SIG-M5 (cell line): ENCODE measurements at places on chromosomes 3 and 15.

- DNase-seq = no peak
These were observed 275.7 kb upstream of the CTNNB1 start for GRCh38 chr3:40923651-40924050.

DNA sequence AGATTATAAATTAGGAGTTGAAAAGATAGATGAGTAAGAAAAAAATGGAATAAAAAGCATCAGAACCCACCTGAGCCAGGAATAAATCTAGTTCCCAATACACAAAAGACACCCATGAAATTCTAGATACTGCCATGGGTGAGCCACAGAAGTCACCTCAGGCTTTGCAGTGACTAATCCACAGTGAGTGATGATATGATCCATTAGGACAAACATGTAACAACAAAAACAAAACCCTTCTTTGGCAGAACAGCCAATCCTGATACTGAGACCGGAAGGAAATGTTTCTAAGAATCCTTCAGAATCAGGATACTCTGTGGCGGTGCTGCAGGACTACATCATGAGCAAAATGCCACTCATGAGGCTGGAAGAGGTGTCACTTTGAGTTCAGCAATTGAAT, 15.0 kb upstream of the MINDY4B start:
- DNase-seq = no peak

- no peak for DNase-seq
These were observed 59.5 kb upstream of the STRIT1 start for GRCh38 chr3:155352900-155353490.

DNA sequence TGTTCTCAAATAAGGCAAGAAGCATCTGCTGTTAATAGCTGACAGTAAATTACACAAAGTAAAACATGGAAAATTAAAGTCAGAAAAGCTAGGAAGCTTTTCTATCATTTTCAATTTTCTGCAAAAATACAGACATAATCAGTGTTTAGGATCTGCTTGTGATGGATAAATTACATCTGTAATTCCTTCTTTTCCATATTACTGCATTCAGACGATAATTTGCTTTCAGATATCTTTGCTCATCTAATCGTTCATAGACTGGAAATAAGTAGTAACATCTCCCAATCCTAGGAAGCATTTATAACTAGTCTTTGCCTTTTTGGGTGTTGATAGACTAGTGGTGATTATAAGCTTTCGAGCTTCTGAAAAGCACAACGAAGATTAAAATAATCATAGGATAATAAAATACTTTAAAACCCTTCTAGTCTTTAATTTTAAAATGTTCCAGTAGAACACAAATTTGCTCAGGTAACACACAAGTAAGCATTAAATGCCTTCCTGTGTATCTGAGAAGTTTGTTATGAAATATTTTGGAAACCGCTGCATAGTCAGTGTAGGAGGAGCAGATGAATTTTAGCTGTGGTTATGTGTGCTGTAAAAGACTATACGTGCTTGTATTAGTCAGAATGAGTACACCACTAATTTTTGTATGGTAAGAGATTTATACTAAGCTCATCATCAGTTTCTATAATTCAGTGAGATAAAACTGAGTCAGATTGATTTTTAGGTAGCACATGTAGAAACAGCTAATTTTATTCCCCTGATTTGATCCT, 41.0 kb downstream of the MBNL1 start:
- no peak for DNase-seq

GRCh38 chr3:114775395-114775794, 371.7 kb downstream of the ZBTB20 start:
- no peak for DNase-seq
